ENCODE measurements at places on chromosomes 11 and 22.
A peak's percentile ranks its signal among the peaks of the same experiment; 100 is the strongest.

GRCh38 chr11:69828276-69828970, 9.2 kb upstream of the FGF3 start:
- DNase-seq: no peak

DNA sequence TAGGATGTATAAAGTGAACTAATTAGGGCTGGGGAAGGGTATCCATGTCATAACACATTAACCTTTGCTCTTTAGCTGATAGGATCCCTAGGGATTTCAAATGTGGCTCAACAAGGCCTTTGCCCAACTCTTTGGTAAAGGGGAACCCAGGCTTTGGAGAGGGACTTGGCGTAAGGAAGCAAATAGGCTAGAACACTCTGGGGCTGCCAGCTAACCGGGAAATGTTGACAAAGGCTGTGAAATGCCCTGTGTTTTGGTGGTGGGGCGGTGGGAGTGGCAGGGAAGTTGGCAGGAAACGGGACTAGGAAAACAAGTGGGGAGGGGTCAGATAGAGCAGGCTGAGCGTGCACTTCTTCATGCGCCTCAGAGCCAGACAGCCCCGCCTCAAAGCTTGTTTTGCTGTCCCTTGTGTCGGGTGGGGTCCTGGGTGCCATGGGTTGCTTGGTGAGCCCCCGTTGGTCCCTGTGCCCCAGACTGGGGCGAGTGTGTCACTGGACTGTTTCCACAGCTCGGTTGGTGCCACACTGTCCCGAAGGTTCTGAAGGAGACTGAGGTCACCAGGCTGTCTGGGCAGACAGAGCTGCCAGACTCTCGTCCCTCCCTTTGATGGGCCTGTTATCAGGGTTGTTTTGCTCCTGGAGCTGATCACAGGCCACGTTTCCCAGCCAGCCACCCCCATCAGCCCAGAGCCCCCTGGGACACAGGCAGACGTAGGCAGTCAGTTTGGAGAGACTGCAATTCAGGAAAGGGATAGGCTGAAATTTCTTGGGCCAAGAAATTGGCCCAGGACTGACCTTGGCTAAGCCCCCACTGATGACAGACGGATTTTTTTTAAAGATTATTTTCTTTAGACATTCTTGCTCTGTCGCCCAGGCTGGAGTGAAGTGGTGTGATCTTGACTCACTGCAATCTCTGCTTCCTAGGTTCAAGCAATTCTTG, 19.6 kb downstream of the KCTD21 start:
- no peak for DNase-seq

DNA sequence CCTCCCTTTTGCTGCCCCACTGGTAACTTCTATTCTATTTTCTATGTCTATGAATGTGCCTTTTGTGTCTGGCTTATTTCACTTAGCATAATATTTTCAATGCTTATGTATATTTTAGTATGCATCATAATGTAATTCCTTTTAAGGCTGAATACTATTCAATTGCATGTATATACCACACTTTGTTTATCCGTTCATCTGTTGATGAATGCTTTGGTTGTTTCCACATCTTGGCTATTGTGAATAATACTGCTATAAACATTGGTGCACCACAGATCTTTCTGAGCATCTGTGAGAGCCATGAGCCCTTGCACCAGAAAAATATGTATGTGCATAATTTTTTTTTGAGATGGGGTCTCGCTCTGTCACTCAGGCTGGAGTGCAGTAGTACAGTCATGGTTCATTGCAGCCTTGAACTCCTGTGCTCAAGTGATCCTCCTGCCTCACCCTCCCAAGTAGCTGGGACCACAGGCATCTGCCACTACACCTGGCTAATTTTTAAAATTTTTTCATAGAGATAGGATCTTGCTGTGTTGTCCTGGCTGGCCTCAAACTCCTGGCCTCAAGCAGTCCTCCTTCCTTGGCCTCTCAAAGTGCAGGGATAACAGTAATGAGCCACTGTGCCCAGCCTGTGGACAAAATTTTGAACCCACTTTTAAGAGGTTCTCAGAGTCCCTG, 27.0 kb downstream of the HEPHL1 start:
- no peak for DNase-seq

- DNase-seq: no peak
Observed at GRCh38 chr11:58575377-58576020, at the start of gene LPXN. Gene LPXN, minus strand, starts transcription at chr11:58575856. Its CDS starts 84 bp downstream, at chr11:58575772.

GRCh38 chr11:7600205-7600775, 73.0 kb downstream of the CYB5R2 start:
- no peak for DNase-seq

DNA sequence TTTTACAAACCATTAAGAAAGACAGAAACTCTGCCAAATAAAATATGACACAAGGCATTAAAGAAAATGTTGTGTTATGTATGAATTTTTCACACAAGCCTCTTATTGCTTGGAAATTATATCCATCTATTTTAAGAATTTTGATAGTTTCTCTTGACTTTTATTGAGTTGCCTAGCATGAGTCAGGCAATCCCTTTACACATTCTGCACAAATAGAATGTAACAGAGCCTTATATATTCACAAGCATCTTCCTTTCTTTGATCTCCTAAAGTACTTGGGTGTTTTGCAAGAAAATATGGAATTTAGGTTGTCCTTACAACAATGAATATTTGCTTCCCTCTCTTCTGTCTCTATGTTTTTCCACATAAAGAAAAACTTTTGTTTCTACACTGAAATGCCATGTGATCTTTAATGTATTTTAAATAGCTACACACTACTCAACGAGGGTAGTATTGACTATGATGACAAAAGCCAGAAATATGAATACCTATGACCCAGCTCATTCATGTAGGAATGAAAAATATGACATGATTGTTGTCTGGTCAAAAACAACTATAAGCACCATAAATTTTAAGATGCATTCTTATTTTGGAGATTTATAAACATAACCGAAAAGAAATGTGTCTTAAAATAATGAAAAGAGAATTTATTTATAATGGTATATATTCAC, 398.8 kb downstream of the GUCY1A2 start:
- DNase-seq: no peak

DNA sequence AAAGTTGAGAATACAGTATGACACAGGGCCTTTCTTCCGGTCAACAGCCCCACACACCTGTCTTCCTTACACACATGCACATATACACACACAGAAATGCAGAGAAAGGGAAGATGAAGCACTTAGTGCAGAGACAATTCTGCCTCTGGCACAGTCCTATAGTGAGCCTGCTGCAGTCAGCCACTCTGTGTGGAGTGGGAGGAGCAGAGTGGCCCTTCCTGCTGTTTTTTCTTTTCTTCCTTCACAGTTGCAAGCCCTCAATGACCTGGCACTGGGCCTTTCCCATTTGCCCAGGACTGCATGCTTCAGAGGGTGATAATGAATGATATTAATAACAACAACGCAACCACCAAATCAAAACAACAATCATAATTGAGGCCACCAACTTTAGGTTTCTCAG, 527.0 kb upstream of the B3GAT1 start:
- DNase-seq: no peak

GRCh38 chr11:90589735-90590134, 366.9 kb upstream of the CHORDC1 start:
- DNase-seq: no peak

- no peak for DNase-seq
Observed at GRCh38 chr22:36739185-36739584, 35.6 kb upstream of the CACNG2 start.

DNA sequence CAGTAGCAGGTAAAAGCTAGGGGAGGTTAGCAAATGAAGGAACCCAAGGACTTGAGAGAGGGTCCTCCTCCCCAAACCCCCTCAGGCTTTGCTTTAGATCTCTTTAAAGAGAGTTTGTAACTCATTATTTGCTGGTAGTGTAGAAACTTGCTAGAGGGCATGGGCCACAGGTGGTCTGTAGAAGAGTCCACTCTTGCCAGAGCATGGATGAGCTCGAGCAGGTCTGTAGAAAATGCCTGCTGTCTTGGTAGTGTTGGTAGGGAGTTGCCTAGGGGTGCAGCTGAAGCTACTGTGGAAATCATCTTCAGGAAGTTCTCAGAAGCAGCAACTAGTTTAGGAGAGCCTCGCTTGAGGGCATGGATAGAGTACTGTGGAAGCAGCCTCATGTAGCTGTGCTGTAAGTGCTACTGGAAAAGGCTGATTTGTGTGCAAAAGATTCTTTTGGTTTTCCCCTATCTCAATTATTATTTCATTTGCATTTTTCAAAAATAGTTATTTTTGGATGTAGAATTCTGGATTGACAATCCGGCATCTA, 104.3 kb downstream of the TMEM135 start:
- DNase-seq: no peak

GRCh38 chr22:22422629-22423112, 85.9 kb downstream of the ZNF280B start:
- DNase-seq: peak; percentile 42

- no peak for DNase-seq
Observed at GRCh38 chr11:119307219-119307618, 9.7 kb downstream of the MCAM start.

Measured in D721Med (cell line).